ENCODE measurements at places on chromosomes 7 and 10.

DNA sequence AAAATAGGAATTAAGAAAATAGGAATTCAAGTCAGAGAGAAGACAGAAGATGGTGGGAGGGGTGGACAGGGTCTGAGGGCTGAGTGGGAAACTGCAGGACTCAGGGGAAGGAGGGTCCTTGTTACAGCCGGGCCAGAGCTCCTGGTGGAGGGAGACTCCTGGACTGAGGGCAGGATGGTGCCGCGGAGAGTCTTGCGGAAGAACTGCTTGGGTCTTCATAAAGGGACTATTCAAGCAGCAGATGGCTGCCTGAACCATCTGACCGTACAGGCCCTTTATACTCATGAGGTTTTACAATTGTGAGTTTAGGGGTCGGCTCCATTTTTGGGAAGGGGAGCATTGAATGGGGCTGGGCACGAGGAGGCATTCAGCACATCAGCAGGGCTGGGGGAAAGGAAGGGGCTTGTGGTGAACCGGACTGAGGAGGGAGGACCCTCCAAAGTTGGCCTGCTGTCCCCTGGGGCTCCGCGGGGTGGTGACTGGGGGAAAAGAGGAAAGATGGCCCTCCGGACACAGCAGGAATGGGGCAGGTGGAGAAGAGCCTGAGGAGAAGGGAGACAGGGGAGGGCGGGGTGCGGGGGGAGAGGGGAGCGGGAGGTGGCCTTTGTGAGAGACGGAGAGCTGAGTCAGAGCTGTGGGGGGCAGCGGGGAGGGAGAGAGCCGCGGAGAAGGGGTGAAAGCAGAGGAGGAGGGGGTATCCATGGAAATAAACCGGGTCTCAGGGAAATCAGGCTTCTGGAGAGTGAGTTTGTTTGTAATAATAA, 1.5 kb downstream of the FAM131B start:
- DNase-seq = no peak

DNA sequence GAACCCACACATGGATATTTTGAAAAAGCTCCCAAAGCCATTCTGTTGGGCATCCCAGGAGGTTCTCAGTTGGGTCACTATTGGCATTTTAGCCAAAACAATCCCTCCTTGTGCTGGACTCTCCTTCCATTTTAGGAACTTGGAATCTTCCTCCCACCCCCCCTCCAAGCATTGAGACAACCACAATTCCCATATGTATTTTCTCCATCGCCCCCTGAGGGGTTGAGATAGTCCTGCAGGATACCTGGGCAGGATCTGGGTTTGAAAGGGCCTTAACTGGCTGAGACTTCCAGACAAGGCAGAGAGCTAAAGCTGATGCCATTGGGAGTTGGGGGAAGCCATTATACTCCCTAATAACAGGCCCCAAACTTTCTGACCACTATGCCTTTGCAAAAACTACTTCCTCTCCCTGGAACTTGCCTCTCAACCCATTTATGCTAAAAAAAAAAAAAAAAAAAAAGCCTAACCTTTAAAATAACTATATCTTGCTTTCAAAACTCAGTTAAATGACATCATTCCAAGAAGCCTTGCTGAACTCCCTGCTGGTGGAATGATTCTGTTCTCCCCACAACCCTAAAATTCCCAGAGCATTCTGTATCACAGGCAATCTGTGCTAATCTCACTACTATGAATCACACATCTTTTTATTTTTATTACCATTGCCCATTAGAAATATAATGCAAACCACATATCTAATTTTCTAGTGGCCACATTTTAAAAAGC, 77.5 kb upstream of the PDE1C start:
- DNase-seq = no peak

DNA sequence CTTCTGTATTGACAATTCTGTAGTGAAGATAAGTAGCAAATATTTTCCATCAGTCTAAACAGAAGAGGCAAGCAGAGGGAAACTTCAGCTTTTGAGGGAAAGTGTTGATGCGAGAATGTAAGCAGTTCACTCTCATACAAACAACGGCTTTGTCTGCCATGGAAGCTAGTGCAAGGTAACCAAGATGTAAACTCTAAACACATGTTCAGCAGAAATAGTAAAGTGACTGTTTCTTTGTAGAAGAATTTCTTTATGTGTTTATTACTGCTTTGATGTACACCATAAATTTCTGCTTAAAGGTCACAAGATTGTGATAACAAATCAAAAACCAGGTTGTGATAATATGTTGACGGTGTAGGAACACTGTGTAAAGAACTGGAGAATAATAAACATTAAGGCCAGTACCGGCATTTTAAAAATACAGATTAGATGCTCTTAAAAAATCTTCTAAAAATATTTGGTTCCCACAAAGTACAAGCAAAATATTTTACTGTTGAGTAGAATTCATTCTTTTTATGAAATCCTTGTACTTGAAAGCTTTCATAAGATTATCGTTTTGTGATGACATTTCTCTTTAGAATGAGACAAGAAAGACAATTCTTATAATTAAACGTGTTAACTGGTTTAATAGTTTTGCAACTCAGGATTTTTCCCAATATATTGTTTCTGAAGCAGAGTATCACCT, 34.2 kb downstream of the SEMA3C start:
- DNase-seq = no peak

DNA sequence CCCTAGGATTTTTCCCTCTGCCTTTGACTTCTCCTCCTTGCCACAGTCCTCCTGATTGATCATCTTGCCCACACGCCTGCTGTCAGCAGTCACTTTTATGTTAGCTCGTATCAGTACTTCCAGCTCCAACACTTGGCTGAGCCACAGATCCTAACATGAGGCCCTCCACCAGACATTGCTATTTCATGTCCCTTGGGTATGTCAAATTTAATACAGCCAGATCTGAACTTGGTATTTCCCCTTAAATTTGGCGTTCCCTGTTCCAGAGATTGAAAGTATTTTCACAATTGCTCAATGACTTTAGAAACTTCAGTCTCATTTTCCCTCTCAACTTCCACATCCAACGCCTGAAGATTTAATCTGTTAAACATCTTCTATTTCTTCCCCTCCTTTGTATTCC, 140.4 kb downstream of the RNLS start:
- no peak for DNase-seq

DNA sequence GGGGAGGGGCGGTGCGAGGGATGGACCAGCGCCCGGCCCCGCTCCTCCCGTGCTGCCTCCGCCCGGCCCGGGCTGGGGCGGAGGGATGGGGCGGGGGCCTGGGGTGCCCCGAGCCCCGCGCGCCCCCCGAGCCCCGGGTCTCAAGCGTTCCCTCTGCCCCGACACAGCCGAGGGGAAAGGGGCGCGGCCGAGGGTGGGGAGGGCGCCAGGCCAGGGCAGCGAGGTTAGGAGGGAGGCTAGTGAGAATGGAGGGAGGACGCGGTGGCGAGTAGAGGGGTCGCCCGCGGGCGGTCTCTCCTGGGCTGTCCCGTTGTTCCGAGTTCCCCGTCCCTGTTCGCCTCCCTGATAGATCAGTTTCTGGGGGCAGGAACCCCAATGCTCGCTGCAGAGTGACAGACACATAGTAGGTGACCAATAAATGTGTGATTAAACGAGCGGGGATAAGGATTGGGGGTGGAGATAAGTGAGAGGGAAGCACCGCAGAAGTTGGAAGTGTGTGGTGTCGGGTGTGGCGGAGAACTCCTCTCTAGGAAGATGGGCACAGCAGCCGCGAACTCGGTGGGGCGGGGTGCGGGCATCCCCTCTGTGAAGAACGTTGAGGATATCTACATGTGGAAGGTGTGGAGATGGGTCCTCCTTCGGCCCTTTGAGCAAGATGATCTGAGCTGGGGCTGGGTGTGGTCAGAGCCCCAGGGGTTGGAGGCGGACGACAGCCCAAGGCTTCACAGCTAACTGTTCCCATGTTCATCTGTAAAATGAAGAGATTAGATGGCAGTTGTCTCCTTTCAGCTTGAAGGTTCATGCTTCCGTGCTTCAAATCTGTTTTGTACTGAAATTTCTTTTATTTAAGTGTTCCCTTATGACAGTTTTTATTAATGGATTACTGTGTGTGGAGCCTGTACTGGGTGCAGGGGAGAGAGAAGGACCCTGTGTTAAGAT, 580 bp downstream of the ZNF775 start:
- DNase-seq = peak; percentile 43

DNA sequence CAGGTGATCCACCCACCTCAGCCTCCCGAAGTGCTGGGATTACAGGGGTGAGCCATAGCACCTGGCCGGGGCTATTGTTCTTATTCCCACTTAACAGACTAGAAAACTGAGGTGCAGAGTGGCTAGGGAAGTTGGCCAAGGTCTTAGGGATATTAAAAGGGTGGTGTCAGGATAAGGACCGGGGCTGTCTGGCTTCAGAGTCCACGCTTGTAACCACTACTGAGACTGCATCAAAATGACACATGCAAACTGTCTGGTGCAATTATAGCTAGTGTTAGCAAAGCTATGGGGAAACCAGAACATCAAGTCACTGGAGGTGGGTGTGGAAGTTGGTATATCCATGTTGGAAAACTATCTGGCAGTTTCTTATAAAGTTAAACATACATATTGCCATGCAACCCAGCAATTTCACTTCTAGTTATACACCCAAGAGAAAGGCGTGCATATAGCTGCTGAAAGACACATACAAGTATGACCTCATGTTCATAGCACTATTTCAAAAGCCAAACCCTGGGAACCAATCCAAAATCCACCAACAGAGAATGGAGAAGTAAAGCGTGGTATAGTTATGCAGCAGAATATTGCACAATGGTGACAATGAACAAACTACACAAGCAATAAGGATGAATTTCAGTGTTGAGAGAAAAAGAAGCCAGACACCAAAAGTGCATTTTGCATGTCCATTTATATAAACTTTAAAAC, 33.9 kb upstream of the EEPD1 start:
- no peak for DNase-seq
